LNCaP clone FGC (cell line): ENCODE measurements at places on chromosomes 12 and 14.

- no peak for DNase-seq
Measured at GRCh38 chr14:95294320-95294719, 25.4 kb downstream of the CLMN start.

DNA sequence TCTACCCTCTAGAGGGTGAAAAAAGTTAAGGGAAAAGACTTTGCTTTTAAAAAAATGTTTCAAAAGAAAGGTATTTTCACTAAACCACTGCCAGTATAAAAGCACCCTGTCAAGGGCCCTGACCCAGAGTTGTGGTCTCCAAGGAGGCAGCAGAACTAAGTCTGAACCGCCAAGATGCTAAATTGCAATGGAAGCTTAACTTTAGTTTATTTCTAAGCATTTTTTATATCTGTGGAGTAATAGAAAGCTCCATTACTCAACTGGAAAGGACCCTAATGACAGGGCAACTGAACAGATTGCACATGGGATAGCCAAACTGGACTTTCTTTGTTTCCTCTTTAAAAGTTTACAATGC lies 379.8 kb downstream of the NAV3 start:
- no peak for DNase-seq

DNA sequence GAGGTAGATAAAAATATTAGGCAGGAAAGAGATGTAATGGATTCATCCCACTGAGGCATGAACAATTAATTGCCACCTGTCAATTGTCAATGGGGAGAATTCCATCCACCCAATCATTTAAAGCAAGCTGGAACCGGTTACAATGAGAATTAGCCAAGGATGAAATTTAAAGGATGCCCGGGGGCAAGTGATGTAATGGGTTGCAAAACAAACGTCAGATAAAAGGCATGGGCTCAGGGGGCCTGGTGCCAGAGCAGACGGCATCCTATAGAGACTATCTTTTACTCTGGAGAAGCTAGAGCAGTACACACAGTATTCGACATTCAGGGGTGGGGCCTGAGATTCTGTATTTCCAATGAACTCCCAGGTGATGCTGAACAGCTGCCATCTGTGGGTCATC lies 80.5 kb upstream of the ZFP36L1 start:
- no peak for DNase-seq

DNA sequence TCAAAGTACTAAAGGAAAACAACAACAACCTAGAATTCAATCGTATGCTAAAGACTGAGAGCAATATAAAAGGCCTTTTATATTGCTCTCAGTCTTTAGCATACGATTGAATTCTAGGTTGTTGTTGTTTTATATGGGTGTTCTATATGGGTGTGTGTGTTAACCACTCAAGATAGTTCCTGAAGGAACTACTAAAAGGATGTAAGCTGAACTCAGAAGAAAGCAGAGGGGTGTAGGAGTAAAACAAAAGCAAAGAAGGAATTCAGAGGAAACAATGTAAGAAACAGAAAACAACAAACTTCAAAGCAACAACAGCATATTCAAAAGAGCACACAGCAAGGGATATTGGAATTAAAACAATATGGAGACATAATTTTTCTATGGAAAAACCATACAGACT lies 5.4 kb downstream of the ZNF891 start:
- no peak for DNase-seq

DNA sequence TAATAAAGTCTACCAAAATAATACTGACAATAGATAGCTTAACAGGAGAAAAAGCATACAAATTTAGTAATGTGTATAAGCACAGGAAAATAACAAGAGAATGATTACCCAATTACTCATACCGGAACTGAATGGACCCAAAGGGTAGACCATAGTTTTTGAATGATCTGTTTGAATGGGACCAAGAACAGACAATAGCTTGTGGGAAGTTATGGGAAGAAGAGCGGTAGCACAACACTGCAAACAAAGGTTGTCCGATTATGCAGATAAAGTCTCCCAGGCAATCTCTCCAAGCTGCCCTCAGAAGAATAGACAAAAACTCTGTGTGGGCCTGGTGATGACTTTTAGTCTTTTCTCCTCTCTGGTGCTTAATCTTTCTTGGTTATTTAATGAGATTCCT lies 96.6 kb upstream of the NEDD1 start:
- DNase-seq: no peak

DNA sequence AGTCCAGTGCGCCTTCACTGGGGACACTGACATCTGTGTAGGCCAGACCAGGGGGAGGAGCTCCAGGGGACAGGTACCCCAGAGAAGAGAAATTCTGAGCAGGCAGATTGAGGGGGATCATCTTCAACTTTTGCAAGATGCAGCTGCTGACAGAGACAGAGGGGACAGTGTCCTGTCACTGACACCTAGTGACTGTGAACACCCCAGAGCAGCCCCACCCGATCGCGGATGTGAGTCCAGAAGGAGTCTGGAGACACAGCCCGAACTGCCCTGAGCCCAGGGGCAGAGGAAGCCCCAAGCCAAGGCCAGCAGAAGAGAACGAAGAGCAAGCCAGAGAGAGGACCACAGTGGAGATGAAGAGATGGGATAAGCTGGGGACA lies 21.7 kb upstream of the LRTM2 start:
- DNase-seq: no peak

GRCh38 chr12:93176610-93177126 lies 201.1 kb upstream of the NUDT4 start:
- no peak for DNase-seq

DNA sequence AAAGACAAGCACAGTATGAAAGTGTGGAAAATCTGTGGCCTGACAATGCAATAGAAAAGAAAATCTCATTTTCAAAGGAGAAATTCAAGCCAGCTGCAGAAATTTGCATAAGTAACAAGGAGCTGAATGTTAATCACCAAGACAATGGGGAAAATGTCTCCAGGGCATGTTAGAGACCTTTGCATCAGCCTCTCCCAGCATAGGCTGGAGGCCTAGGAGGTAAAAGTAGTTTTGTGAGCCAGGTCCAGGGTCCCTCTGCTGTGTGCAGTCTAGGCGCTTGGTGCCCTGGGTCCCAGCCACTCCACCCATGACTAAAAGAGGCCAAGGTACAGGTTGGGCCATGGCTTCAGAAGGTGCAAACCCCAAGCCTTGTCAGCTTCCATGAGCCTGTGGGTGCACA lies 58.3 kb downstream of the TESPA1 start:
- no peak for DNase-seq

DNA sequence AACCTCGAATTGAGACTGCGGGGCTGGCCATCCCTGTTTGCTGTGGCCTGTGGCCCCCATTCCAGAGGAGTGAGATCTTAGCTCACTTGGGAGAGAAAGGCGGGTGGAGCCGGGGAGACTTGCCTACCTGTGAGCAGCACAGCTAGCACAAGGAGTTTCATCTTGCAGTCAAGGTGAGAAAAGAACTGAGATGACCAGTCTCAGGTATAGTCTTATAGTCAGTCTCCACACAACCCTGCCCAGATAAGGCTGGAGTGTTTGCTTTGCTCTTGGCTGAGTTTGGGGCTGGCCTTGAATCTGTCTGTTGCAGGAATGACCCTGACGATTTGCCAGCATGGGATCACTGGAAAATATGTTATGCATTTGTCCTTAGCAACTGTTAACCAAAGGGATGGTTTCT lies at the start of gene PLA2G1B:
Gene PLA2G1B, minus strand, starts transcription at position 187 of the 400 bp plus-strand sequence. Its CDS starts 26 bp downstream, at position 161.
- DNase-seq: no peak
